ENCODE measurements at places on chromosomes 2 and 18.

DNA sequence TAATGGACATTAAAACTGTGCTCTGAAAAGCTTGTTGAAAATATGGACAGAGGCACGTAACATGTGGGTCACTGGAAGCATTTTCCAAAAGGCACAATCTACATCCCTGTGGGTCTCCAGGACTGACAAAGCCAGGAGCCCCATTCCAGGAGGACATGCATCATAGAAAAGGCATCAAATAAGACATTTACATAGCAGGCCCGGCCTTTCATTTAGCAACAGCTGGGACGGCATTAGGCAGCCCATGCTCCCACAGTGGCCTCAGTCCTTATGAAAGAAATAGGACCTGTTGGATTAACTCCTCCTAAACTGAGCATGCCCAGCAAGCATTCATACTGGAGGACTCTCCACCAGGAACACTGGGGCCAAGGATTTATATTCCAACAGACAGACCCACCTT, 72.2 kb downstream of the TWIST2 start:
- no peak for DNase-seq

DNA sequence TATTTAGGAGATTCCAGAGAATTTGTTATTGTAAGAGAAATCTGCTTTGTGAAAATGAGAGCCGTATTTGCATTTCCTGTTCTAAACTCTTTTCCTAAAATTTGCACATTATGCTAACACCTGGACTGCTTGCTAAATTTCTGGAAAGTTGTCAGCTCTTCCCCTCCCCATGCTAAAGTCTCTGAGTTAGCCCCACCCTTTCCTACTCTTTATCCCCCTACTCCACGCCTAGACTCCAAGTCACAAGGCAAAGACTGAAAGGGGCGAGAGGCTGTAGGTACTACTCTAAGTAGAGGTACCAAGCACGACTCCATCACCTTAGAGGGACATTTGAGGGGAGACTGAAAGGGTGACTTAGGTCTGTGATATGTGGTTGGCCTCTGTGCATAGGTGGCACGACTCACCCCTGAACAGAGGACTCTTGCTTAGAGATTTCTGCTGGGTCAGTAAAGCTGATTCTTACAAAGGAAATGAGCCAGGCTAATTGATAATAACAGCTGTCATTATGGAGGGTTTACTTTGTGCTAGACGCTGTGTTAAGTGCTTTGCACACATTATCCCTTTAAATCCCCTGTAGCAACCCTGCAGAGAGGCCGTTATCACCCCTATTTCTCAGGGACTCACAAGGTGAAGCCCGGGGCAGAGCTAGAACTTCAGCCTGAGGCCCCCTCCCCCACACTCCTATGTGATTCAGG, 373.5 kb downstream of the EN1 start:
- DNase-seq, result no peak

DNA sequence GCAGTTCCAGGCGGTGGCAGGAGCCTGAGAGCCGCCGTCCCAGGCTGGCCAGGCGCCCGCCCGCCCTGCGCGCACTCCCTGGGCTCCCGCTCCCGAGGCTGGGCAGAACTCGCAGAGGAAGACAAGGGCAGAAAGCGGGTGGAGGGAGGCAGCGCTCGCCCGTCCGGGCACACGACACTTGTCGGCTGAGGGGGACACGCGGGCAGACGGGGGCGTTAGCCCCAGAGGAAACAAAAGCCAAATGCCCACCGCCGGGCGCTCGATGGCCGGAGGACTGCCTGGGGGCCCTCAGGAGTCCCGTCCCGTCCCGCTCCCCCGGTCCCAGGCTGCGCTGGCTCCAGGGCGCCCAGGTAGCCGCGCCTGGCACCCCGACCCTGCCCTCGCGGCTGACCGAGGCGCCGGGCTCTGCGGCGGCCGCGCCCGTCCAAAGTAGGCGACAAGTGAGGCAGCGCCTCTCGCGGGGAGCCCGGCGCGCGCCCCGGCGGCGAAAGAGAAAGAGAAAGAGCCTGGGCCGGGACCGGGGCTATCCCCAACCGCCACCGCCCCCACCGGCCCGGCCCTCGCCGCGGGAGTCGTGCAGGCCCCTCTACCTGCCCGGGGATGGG, 491 bp downstream of the L3MBTL4 start:
- DNase-seq, result peak; percentile 63

DNA sequence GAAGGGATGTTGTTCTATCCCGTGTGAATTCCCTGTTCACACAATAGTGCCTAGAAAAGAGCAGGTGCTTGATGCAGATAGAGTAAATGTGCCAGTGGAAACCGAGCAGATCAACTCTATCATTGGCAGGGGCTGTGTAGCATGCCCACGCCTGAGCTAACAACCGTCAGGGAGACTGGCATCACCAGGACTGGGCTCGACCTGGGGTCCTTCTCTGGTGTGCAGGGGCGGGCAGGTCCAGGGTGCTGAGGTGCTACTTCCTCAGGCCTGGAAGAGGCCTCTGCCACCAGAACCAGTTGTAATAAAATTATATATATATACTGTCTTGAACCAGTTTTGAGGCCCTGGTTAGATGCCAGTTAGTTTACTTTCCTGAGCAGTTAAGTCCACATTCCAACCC, 11.8 kb upstream of the MAL start:
- no peak for DNase-seq

DNA sequence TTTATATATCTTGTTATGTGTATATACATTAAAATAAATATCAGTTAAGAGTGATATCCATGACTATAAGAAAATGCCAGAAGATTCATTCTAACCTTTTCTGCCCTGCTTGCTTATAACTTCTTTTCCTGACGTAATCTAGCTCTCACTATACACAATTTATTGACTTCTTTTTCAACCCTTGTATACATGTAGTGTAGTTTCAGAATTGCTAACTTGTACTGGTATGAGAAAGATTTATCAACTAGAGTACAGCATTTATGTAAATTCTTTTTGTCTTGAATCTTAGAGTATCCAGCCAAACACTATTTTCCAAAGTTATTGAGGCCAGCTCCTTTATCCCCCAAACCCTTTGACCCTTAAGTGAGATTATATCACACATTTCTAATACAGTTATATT, 798.0 kb upstream of the RAB6C start:
- no peak for DNase-seq

- DNase-seq, result no peak
Observed at GRCh38 chr2:130870161-130870485, 33.4 kb downstream of the ARHGEF4 start.
